M059J (cell line): ENCODE measurements at places on chromosomes 1 and 21.

DNA sequence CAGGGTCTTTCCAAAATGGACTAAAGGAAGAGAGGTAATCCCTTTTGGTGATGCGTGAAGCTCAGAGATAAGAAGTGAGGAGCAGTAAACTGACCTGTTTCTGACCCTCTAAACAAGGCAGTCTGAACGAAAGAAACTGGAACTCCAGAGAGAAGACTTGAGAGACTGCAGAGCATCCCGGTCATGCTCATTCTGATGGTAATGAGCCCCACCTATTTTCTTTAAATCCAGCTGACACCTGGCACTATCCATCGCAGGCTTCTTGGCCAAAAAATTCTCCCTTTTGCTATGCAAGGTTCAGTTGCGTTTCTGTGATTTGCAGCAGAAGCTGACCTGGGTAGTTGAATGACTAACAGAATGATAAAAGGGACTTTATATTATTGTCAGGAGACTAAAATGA, 105.9 kb upstream of the KCNK2 start:
- no peak for DNase-seq

GRCh38 chr1:50275566-50275965, 147.7 kb downstream of the DMRTA2 start:
- no peak for DNase-seq

- DNase-seq, result no peak
These were observed 232.6 kb downstream of the PCP4 start for GRCh38 chr21:40099809-40100208.

DNA sequence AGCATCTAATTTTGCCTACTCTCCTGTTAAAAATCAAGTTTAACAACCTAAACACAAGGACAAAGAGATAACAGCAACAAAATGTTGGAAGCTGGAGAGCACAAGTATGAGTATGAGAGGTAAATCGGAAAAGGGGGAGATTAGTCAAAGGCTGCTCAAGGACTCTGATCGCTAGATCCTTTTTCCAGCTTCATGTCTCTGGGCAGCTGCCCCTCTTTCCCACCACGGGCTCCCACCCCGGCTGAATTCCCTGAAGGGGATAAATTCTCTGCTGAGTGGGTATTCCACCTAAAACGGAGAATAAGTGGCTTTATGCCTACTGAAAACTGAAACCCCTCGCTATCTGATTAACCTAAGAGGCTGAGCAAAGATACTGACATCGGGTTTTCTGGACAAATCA, 696 bp upstream of the CTBS start:
- no peak for DNase-seq

DNA sequence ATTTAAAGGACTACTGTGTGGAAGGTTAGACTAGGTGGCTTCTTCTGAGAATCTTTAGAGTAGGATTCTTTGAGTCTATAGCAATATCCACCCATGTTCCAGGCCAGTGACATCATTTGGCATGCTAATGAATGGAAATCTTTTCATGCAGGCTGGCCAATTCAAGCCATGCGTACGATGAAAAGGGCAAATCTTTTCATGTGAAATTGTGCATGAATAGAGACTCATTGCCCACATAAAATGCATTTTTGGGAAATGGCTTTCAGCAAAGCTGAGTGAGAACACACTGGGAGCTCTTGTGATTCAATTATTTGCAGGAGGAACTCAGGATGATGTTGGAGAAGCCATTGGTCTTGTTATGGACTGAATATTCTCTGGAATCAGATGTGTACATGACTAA, 324.9 kb upstream of the DAB1 start:
- DNase-seq, result no peak

DNA sequence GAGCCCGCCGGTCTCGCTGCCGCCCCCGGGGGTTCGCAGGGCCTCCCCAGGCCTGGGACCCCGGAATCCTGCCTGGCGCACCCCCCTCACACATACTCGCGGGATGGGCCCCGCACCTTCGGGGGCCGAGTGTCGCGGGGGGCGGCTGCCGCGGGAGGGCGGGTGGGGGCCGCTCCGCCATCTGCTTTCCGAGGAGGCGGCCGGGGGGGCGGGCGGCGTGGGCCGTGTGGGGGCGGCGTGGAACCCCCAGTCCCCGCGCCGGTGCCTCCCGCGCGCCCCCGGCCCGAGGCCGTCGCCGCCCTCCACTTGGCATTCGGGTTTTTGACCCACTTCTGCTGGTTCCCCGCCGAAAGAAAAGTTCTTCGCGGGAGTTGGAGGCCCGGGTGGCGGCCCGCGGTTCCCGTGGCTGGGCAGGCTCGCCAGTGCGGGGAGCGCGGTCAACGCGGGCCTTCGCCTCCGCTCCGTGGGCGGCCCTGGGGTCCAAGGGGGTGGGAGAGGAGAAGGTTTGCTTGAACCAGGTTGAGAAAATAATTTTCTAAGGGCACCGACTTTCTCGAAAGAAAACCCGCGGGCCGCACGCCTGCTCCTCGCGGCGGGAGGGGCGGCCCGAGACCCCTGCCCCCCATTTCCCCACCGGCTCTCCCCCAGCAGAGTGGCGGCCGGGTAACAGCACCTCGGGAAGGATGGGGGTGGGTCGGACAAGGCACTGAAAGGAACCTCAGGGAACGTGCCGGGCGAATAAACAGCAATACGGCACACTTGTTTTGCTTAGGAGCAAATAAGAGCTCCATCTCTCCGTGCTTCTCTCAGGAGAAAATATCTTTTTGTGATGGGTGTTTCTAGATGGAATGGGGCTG, 1.6 kb downstream of the PHF13 start:
- DNase-seq, result no peak

- peak; percentile 52 for DNase-seq
These were observed 402 bp upstream of the AK4 start for GRCh38 chr1:65147424-65148177.

DNA sequence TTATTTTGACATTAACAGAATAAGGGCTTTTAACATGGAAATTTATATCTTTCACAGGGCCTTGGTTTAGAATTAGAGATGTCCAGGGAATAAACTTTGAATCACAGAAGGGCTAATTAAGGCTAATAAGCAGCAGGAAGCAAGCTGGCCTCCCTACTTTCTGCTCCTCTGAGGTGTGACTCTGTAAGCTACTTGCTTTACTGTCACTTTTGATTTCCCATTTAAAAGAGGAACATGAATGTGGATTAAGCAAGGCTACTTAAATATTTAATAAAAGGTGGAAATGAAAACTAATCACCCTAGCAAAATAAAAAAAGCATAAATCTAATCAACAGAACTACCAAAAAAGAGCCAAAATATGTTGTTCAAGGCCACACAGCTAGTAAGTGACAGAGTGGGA, 28.9 kb upstream of the CD5L start:
- no peak for DNase-seq

- DNase-seq, result no peak
These were observed 15.4 kb downstream of the ATP1A2 start for GRCh38 chr1:160130939-160131338.

DNA sequence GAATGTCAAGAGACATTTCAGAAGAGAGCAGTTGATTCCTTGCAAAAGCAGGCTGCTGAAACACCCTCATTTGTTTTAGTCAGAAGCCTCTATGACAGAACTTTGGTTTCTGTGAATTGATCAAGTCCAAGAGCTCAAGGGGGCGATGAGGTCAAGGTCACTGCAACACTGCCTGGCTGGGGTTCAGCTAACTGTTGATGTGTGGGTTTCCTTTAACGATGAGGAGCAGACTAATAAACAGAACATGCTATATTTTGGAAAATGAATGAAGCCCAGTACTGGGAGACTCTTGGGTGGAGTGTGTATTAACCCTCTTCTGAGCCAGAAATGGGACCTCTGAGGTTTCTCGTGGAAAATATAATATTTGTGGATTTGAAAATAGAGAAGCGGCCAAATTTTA, 109.3 kb downstream of the ZC3H11B start:
- no peak for DNase-seq

- DNase-seq, result no peak
These were observed 611 bp downstream of the HSPG2 start for GRCh38 chr1:21936366-21937031.

- DNase-seq, result no peak
These were observed 176.4 kb upstream of the C8B start for GRCh38 chr1:57142169-57142568.
